AG04450 (cell line): ENCODE measurements at places on chromosomes 3 and 15. TPM values are rescaled to one million over a fixed set of nuclear protein-coding genes. Genes with fewer than 3 reads are reported as not detected.

Gene SLC22A14
- not detected in 2 replicates for polyA plus RNA-seq

Gene PIK3R4
- polyA plus RNA-seq: 23.5 and 25.6 TPM in 2 replicates

Gene CKMT1A
- polyA plus RNA-seq: not detected in 2 replicates

Gene PRR20G
- not detected in 2 replicates for polyA plus RNA-seq

Gene GOLGA6C
- not detected in 2 replicates for polyA plus RNA-seq

Gene ATP13A5
- not detected in 2 replicates for polyA plus RNA-seq

Gene FBN1
- 424 and 530 TPM in 2 replicates for polyA plus RNA-seq

Gene P2RY12
- polyA plus RNA-seq: not detected in 2 replicates

Gene CISH
- 2.4 and 4.1 TPM in 2 replicates for polyA plus RNA-seq
